ENCODE measurements at places on chromosomes 13 and 19. TPM values are rescaled to one million over a fixed set of nuclear protein-coding genes. Genes with fewer than 3 reads are reported as not detected.

The ZNF610 gene
- total RNA-seq = 12.1 TPM

The DLEU7 gene
- 9.6 TPM for total RNA-seq

The CGB1 gene
- total RNA-seq = not detected

The COX7A1 gene
- 111 TPM for total RNA-seq

The ZNF562 gene
- total RNA-seq = 46.8 TPM

The GRIK5 gene
- 61.5 TPM for total RNA-seq

The TSSK6 gene
- 0.44 TPM for total RNA-seq

The IGLON5 gene
- total RNA-seq = 27.4 TPM

The UBE2L5 gene
- 0.66 TPM for total RNA-seq

The FXYD3 gene
- total RNA-seq = 5.1 TPM

The PSG2 gene
- total RNA-seq = not detected

The LGALS4 gene
- total RNA-seq = 0.81 TPM

The APLP1 gene
- 1,038 TPM for total RNA-seq

The OR7A5 gene
- 1.0 TPM for total RNA-seq

The LILRB1 gene
- 4.7 TPM for total RNA-seq

The ERICH6B gene
- total RNA-seq = not detected

The OR10H1 gene
- 0.22 TPM for total RNA-seq

The ITGBL1 gene
- total RNA-seq = 2.2 TPM

The SLC5A5 gene
- total RNA-seq = 0.14 TPM

The ZNF625 gene
- 7.7 TPM for total RNA-seq

The ZNF773 gene
- 18.6 TPM for total RNA-seq

The KIR2DL4 gene
- total RNA-seq = not detected

The FLT1 gene
- 61.5 TPM for total RNA-seq

The CEBPA gene
- 12.2 TPM for total RNA-seq

The GPR108 gene
- 48.2 TPM for total RNA-seq

The URI1 gene
- total RNA-seq = 62.9 TPM

The SLC25A30 gene
- total RNA-seq = 14.9 TPM

The CGB2 gene
- not detected for total RNA-seq

The ZNF317 gene
- 32.3 TPM for total RNA-seq

The SPTBN4 gene
- 154 TPM for total RNA-seq

The DACT3 gene
- total RNA-seq = 84.3 TPM

The SNRNP70 gene
- total RNA-seq = 256 TPM

The NKPD1 gene
- total RNA-seq = 0.34 TPM

The FUT6 gene
- not detected for total RNA-seq

The ZNF878 gene
- not detected for total RNA-seq

The ZNF534 gene
- 4.7 TPM for total RNA-seq

The AMH gene
- total RNA-seq = 6.0 TPM

The UBE2M gene
- total RNA-seq = 145 TPM

The ONECUT3 gene
- total RNA-seq = not detected

The ZFP82 gene
- total RNA-seq = 14.4 TPM

The CERS1 gene
- 105 TPM for total RNA-seq

The PRKCG gene
- total RNA-seq = 56.7 TPM

The FAM124A gene
- 34.3 TPM for total RNA-seq

The ZNF177 gene
- total RNA-seq = 7.8 TPM

The SPRED3 gene
- total RNA-seq = 6.1 TPM

The CACNA1A gene
- total RNA-seq = 212 TPM

The TJP3 gene
- total RNA-seq = not detected

The CLEC17A gene
- total RNA-seq = 1.5 TPM

The CYP2A7 gene
- not detected for total RNA-seq

The ZNF221 gene
- total RNA-seq = 15.2 TPM

The FREM2 gene
- 3.1 TPM for total RNA-seq
